ENCODE measurements at places on chromosomes 3 and 15. TPM values are rescaled to one million over a fixed set of nuclear protein-coding genes. Genes with fewer than 3 reads are reported as not detected.

The EPHA3 gene
- total RNA-seq = 0.26 TPM

The STRC gene
- total RNA-seq = 0.67 TPM

The MELTF gene
- total RNA-seq = 5.8 TPM

The PLA2G4D gene
- under 0.01 TPM for total RNA-seq

The AHSG gene
- 0.52 TPM for total RNA-seq

The MOBP gene
- total RNA-seq = not detected

The MAP6D1 gene
- total RNA-seq = 1.4 TPM

The TNFSF10 gene
- 2.8 TPM for total RNA-seq

The NDN gene
- 23.2 TPM for total RNA-seq

The STRIT1 gene
- total RNA-seq = not detected

The CHRNA3 gene
- total RNA-seq = not detected

The PCCB gene
- 35.5 TPM for total RNA-seq

The TRPM1 gene
- not detected for total RNA-seq

The ACKR2 gene
- 0.52 TPM for total RNA-seq

The EPHB3 gene
- 18.4 TPM for total RNA-seq

The RASGRF1 gene
- total RNA-seq = 0.33 TPM

The BTLA gene
- not detected for total RNA-seq

The FES gene
- total RNA-seq = 2.8 TPM
